ENCODE measurements at places on chromosomes 7 and 10.

DNA sequence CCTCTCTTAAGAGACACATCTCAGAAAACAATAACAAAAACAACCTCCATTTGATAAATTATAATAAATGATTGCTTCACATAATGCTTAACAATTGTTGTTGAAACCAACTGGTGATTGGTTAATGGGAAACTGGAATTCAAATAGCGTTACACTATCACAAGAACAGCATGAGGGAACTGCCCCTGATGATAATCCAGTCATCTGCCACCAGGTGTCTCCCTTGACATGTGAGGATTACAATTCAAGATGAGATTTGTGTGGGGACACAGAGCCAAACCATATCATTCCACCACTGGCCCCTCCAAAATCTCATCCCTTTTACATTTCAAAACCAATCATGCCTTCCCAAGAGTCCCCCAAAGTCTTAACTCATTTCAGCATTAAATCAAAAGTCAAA, 375.9 kb downstream of the BMPER start:
- peak; percentile 12 for DNase-seq

DNA sequence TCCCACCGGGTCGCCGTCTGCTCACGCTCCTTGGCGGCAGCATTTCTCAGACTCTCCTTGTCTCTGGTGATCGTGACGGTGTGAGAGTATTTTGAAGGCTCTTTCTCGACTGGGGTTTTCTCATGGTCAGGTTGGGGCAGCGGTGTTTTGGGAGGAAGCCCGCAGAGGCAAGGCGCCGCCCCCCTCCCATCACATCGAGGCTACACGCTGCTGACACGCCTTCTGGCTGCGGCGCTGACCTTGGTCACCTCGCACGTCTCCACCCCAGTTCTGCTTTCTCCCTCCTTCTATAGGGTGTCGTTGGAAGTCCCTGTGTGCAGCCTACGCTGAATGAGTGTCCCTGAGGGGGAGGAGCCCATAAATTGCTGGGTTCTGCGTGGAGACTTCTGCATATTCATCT, 55.2 kb downstream of the GLRX3 start:
- no peak for DNase-seq

DNA sequence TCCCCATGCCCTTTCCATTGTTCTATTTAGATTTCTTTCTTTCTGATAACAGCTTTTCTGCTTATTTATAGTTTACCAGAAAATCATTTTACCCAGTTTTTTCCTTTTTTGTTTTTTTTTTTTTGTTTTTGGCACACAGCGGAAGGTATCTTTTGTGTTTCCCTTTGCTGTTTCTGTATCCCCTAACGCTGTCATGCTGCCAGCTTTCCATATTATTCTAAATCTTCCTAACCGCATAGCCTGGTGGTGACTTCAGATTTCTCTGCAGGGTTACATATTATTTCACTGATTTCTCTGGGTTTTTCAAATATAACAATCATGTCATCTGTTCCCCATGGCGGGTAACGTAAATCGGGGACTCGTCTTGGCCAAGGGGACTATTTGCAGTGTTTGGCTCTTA, 4.0 kb upstream of the SLC29A4 start:
- no peak for DNase-seq

DNA sequence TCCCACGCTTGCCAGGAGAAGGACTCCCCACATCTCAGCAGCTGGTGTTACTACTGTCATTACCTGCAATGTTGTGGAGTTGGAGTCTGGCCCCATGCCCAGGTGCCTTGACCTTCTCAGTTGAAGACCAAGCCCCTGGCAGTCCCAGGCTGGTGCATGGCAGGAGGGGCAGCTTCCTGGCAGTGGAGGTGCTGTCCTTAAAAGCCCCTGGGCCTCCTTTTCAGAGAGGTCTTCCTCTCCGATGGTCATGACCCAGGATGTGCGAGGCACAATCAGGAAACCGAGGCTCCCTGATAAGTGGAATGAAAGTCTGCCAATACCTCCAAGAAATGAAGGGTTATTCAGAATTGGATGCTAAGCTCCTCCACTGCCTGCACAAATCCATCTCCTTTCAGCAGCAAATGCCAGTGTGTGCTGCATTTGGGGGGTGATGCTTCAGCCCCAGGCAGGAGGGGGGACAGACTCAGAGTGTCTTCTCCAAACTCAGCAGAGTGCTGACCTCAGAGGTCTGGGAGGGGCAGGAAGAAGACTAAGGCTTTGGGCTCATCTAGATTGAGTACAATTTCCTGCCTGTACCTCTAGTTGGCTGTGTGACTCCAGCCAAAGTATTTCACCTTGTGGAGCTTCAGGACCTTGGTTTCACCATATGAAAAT, 97.0 kb upstream of the DDC start:
- no peak for DNase-seq

DNA sequence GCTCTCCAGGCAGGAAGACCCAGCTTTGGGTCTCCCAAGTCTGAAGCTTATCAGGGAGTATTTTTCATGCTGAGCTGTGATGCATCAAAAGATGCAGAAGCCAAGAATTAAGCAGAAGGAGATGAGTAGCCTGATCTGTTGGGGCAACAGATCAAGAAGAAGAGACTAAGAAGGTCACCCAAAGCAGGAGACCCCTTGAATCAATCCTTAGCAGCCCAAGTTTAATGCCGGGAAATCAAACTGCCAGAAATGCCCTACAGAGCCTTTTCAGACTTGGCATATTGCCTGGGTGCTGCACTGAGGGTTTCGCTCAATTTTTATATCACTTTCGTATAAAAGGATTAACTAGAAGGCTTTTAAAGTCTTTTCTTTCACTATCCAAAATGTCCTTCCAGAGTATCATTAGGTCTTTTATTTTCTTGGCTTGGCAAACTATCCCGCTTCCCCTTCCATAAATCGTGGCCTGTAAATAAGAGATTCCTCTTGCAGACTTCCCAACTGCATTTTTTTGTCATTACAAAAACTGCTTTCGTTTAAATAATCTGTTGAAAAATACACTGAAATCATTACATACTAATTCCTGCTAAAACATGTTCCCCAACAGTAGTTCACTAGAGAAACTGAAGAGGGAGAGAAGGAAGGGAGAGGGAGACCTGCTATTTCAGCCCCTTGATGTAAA, 49.0 kb upstream of the STK17A start:
- DNase-seq, result no peak

DNA sequence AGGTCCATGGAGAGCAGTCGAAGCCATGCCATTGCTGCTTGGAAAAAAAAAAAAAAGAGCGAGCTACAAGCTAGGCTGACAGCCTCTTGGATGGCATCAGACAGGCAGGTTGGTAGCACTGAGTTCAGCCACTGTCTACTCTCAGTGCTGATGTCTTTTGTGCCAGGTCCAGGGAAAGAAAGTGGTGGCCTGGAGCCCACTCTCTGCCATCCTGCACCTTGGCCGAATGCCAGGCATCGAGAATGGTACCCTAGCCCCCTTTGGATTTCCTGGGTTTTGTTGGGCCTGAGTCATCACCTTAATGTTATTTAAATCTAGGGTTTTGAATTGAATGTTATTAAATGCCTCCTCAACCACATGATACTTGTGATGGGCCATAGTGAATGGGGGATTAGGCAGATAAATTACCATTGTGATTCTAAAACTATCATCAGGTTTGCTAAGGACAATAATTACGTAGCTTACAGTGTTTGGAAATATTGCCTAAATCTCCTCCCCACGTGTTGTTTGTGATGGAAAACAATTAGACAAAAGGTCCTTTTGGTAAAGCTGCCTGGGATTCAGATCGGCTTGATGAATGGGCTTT, 195.7 kb upstream of the GPR26 start:
- no peak for DNase-seq

DNA sequence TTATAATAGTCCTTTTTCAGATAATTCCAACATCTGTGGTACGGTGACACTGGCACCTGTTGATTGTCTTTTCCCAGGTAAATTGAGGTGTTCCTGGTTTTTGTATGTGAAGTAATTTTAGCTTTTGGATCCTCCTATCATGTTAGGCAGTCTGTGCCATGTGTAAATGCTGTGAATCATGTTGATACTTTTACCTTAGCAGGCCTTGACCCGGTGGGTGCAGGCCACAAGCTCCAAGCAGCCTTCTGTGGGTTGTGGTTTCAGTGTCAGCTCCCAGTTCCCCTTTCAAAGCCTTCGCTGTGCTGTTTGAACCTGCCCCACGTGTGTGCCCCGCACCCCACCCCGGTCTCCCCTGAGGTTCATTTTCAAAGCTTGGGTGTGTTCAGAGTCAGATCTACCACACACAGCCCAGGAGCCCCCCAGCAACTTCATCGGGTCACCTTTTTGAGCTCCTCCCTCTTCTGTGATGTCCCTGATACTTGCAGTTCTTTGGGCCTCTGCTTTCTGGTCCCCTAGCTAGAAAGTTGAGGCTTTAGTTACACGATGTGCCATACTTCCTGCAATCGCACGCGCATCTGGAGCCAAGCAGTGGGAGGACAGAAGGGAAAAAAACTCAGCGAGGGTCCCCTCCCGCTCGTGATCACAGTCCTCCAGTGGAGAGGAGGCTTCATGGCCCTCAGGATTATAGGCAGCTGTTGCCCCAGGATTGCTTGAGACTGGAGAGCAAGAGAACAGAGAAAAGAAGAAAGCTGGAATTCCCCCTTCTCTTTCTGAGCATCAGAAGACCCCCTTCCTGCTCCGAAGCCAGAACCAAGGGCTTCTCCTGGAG, 8.7 kb upstream of the BHLHA15 start:
- DNase-seq, result no peak

DNA sequence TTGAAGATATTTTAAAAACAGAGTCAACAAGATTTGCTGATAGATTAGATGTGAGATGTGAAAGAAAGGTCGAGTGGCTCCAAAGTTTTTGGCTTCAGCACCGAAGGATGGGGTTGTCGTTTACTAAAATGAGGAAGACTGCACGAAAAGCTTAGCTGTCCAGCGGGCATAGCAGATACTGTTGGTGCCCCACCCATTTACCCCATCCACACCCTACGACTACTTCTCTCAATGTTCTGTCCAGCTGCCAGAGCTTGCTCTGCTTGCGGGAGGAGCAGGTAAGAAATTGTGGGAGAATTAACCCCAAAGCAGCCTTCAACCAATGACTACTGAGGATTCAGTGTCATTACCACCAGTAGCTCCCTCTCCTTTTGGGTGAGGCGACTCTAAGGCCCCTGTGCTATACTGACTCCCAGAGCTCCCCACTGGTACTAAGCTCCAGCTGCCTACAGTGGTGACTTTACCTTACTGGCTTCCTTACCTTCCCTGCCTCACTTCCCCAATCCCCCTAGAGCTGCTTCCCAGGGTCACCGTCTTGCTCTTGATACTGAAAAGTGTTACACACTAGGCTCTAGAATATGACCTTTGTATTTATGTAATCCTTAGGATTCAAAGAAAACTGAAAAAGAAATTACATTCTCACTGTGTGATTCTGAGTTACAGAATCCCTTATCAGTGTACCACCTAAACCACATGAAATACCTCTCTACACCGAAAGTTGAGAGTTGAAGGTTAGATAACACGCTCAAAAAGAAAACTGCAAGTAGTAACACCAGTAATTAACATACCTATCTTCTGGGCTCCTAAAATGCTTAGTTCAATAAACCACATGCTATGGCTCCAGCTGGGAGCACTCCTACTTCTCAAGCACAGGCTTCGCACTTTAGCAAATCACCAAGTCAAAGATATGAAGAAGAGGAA, 22.3 kb downstream of the CACUL1 start:
- no peak for DNase-seq

DNA sequence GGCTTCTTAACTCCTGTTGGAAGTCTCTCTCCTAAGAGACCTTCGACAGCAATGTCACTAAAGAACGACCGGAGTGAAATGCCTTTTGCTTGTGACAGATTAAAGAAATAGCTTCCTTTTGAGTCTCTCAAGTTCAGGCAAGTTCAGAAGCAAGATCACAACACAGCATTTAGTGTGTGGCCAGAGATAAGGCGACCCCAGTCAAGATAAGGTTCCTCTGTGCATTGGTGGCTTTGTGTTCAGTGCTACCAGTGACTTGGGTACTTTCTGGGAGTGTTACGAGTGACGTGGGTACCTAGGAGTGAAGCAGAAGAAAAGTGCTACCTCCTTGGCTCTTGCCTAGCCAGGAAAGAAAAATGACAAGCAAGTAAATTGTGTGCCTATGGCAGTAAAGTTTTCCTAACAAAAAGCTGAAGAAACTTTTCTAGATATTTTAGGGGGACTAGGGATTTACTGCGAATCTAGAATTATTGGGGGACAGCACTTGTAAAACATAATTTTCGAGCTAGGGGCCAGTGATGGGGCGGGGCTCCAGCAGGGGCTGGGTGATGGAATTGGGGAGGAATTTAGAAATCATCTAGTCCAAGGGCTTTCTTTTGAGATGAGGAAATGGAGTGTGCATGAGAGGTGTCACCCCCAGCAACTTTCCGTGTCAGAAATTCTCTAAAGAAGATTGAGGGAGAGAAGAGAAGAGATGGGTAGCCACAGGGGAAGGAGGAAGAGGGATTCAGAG, 191.9 kb upstream of the LYZL2 start:
- peak; percentile 71 for DNase-seq

- no peak for DNase-seq
These were observed 270.1 kb upstream of the SHH start for GRCh38 chr7:156082048-156083040.

GRCh38 chr7:82183634-82184033, 259.9 kb downstream of the CACNA2D1 start:
- DNase-seq, result no peak

GRCh38 chr7:57354679-57355338, 95.2 kb upstream of the ZNF716 start:
- no peak for DNase-seq

DNA sequence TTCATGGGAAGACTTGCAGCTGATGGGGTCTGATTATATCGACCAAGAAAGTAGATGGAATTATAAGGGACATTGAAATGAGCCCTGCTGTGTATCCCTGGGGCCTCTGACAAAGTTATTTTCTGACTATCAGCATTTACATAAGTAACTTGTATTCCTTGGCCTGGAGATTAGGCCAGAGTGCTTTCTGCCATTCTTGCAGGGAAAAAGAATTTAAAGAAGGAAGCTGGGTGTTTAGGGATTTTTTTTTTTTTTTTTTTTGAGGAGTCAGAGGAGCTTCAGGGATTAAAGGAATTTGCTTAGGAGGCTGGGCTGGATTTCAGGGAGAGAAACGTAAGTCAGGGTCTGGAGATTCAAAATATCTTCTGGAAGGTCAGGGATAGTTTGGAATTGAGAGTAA, 4.6 kb downstream of the SPAM1 start:
- no peak for DNase-seq

DNA sequence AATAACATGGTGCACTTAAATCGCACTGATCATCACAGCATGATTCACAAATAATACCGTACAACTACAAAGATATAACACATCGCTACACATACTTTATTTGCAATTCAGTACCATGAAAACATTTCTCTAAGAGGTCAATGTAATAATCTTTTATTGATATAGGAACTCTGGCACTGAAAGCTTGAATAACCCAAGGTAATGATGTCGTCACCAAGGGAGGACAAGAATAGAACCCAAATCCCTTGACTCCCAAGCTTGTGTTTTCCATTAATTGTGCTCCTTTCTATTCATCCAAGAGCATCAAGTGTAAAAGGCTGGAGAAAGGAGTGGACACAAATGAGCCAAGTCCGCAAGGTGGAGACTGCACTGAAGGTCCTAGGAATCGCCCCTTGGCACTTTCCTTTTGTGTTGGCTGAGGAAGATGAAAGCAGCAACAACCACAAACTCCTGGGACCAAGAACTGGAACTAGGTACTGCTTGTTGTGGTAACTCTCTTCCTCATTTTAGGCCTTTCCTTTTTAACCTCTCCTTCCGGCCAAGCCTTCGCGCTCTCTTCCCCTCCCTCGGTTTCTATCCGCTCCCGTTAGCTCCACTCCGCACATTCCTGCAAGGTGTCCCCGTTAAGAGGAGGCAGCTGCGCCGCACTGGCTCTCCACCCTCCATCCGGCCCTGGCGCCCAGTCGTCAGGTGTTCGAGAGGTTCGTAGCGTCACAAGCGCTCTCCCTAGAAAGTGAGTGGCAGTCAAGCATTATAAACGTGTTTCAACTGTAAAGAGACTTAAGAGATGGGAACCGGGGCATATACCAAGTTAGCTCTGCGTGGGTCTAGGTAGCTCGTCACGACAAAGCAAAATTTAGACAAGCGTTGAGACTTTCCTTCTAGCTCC, 1.0 kb upstream of the CBLL1 start:
- DNase-seq, result peak; percentile 27

Measured in CMK (cell line).